Bronchial smooth muscle cell (primary cell): ENCODE measurements at places on chromosomes 11 and 22. TPM values are rescaled to one million over a fixed set of nuclear protein-coding genes. Genes with fewer than 3 reads are reported as not detected.

The HEPHL1 gene
- total RNA-seq: not detected in 2 replicates

The APOA4 gene
- not detected in 2 replicates for total RNA-seq

The LINC01488 gene
- total RNA-seq: not detected in 2 replicates

The HTR3B gene
- not detected in 2 replicates for total RNA-seq

The EFEMP2 gene
- 71.1 and 101 TPM in 2 replicates for total RNA-seq

The IGSF9B gene
- 0.17 and 0.79 TPM in 2 replicates for total RNA-seq

The OSBP2 gene
- 1.1 and 1.4 TPM in 2 replicates for total RNA-seq

The OR51D1 gene
- total RNA-seq: not detected in 2 replicates

The ACCS gene
- total RNA-seq: 15.3 and 23.3 TPM in 2 replicates

The MAJIN gene
- total RNA-seq: not detected in 2 replicates
